ENCODE measurements at places on chromosomes 6 and 20.

DNA sequence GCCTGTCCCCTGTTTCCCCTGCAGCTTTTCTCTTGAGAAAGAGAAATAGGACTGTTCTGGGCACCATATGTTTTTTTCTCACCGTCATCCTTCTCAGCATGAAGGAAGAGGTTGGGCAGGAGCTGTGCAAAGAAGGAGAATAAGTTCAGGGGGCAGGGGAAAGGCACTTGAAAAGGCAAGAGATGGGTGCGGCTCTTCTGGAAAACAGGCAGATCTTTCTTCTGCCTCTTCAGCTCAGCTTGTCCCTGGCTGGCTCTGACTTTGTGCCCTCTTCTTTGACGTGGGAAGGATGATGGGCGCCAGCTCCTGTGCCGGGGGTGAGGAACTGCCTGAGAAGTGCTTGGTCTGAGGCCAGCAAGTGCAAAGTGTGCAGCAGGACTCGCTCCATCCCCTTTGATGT, 206.5 kb downstream of the DOK5 start:
- no peak for DNase-seq

- no peak for DNase-seq
These were observed 347.6 kb downstream of the TPBG start for GRCh38 chr6:82711105-82711827.

DNA sequence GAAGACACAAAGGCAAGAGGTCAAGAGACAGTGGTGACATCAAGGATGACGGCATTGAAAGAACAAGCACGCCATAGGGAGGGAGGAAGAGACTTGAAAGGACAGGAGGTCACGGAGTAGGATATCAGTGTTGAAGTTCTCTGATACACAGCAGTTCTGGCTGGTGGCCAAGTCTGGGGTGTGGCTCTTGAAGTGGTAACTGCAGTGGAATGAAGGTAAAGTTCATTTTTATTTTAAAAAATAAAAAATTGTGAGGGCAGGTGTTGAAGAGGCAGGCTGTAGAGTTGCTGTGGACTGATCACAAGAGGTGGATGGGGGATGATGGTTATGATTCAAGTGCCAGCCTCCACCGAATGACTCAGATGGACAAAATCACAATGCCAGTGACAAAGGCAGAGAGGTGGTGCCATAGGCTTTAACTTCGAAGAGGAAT, 53.2 kb upstream of the BMP2 start:
- no peak for DNase-seq

DNA sequence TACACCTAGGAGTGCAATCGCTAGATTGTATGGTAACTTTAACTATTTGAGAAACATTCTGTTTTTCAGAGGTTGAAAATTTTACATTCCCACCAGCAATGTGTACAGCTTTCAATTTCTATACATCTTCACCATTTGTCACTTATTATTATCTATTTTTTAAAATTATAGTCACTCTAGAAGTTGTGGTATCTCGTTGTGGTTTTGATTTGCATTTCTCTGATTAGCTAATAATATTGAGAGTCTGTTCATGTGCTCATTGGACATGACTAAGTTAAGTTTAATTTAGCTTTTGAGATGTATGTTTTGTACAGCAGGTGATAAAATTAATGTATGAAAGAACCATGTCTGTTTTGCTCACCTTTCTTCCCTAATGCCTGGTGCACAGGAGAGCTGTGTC, 34.8 kb upstream of the PLCB1 start:
- DNase-seq, result no peak

DNA sequence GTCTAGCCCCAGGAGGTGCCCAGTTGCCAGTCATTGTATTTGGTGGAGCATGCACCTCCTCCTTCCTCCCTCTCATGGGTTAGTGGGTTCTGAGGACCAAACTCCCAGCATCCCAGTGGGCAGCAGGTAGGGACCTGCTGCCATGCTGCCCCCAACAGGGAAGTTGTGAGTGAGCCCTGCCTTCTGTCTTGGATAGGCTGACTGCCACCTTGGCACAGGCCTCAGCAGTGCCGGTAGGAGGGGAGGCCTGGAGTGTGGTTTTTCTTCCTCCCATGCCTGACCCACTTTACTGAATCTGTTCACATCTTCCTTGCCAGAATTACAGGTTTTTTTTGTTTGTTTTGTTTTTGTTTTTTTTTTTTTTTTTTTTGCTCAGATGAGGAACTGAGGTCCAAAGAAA, 24.5 kb downstream of the PLCG1 start:
- no peak for DNase-seq

GRCh38 chr20:47985092-47985850, 200.0 kb upstream of the SULF2 start:
- no peak for DNase-seq

GRCh38 chr20:42836339-42836738, 353.4 kb downstream of the PTPRT start:
- DNase-seq, result no peak

GRCh38 chr20:37417617-37418467, 71.9 kb downstream of the SRC start:
- no peak for DNase-seq

- no peak for DNase-seq
These were observed 13.4 kb downstream of the TRIM38 start for GRCh38 chr6:25975923-25976560.

- DNase-seq, result no peak
These were observed 1.2 kb downstream of the IFNGR1 start for GRCh38 chr6:137217801-137218472.

GRCh38 chr6:113672491-113673149, 184.5 kb upstream of the MARCKS start:
- DNase-seq, result no peak

GRCh38 chr20:49768204-49769047, 44.2 kb upstream of the SLC9A8 start:
- no peak for DNase-seq

Measured in activated CD4-positive, alpha-beta T cell treated with anti-CD3 and anti-CD28 coated beads for 4 hours (primary cell).